CD8-positive, alpha-beta T cell (primary cell): ENCODE measurements at places on chromosomes 12 and 14.

- no peak for DNase-seq
Observed at GRCh38 chr14:100340423-100340813, 17.3 kb downstream of the SLC25A47 start.

- no peak for DNase-seq
Observed at GRCh38 chr12:117139025-117139717, 40.0 kb upstream of the TESC start.

GRCh38 chr12:51019927-51020326 lies 6.3 kb downstream of the SLC11A2 start:
- no peak for DNase-seq

DNA sequence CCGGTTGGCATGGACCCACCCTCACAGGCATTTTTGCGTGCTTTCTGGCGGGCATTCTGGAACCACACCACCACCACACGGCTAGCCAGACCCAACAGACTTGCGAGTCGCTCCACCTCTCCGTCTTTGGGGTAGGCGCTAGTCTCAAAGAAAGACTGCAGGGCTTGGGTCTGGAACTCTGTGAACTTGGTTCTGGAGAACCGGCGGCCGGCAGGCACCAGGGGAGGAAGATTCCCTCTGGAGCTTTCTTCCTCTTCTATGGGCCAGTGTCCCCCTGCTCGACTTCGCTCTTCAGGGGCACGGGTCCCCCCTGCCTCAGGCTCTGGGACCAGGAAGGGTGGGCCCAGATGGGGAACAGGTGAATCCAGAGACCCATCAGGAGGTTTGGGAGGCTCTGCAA lies 26.6 kb downstream of the ZFHX2 start:
- no peak for DNase-seq

GRCh38 chr12:26987634-26988424 lies 26.4 kb downstream of the TM7SF3 start:
- DNase-seq = no peak

DNA sequence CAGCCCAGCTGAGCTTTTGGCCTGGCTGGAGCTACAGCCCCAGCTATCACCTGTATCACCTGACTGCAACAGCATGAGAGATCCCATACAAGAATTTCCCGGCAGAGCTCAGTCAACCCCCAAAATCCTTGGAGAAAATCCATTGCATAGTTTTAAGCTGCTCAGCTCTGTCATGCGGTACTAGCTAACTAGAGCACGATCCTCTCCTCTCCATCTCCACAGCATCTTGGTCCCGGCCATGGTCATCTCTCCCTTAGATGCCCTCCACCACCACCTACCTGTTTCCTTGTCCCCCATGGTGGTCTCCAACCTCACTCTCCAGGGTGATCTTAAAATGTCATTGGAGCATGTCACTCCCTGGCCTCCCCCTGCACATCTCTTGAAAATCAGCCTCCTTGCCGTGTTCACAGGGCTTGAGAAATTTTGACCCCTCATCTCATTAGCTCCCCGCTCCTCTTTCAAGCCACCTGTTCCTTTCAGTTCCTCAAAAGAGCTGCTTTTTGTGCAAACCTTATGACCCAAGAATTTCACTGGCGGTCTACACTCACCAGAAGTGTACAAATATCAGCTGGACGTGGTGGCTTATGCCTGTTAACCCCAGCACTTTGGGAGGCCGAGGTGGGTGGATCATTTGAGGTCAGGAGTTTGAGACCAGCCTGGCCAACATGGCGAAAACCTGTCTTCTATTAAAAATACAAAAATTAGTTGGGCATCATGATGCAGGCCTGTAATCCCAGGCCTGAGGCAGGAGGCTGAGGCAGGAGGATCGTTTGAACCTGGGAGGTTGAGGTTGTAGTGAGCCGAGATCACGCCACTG lies 8.1 kb upstream of the CLMN start:
- DNase-seq = no peak

- DNase-seq = no peak
Observed at GRCh38 chr14:89201645-89202044, 215.4 kb downstream of the FOXN3 start.

DNA sequence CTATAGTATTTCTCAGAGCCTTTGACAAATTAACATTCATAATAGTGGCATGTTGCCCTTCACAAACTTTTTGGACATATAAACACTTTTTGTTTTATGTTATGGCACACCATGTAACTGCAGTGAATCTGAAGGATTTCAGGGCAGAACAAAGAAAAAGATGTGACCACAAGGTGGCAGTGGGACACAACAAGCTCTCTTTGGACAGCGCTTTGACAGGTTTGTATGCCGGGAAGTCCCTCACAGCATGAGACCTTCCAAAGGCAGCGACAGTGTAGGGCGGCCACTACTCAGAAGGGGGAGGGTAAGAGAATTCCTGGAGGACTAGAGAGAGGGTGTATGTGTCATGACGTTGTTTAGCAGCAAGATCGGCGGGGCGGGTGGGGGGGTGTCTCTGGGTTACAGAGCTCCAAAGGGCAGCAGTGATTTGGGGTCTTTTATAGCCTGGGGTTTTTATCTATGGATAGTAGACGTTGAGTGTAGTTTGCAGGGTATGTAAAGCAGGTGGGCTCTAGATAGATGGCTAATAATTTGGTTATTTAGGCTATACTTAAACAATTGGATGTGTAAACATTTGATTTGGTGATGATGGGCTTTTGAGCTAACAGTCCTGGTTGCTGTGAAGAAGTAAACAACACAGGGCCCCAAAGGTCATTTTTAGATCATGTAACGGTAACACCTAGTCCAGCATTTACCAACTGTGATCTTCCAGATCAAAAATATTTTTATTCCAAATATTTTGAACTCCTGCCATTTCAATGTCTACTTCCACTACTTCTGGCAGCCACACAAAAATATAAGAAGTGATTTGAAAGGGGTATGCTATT lies 22.9 kb downstream of the ETFBKMT start:
- peak; percentile 55 for DNase-seq

GRCh38 chr14:104140463-104141331 lies 2.3 kb downstream of the KIF26A start:
- no peak for DNase-seq

DNA sequence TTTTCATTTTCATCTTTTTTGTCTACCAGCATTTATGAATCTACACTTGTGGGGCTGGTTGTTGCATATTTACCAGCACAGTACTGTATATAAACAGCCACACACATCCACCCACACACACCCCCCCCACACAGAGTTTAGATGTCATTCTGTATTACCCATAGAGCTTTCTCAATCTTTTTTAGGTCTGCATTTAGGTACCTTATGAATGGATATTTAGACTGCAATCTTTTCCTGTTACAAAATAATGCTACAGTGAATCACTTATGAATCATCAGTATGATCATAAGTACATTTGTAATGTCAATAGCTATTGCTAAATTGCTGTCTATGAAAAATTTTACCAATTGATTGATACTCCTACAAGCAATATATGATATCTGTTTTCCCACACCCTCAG lies 67.3 kb upstream of the STK38L start:
- no peak for DNase-seq

DNA sequence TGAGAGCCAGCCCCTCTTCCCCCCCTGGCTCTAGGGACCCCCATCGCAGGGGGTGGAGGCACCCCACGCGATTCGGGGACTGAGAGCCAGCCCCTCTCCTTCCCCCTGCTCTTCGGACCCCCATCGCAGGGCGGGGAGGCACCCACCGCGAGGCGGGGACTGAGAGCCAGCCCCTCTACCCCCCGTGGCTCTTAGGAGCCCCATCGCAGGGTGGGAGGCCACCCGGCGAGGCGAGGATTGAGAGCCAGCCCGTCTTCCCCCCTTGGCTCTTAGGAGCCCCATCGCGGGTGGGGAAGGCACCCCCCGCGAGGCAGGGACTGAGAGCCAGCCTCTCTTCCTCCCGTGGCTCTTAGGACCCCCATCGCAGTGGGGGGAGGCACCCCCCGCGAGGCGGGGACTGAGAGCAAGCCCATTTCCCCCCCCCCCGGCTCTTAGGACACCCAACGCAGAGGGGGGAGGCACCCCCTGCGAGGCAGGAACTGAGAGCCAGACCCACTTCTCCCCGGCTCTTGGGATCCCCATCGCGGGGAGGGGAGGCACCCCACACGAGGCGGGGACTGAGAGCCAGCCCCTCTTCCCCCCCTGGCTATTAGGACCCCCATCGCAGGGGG lies 45.6 kb downstream of the DDX11 start:
- no peak for DNase-seq

DNA sequence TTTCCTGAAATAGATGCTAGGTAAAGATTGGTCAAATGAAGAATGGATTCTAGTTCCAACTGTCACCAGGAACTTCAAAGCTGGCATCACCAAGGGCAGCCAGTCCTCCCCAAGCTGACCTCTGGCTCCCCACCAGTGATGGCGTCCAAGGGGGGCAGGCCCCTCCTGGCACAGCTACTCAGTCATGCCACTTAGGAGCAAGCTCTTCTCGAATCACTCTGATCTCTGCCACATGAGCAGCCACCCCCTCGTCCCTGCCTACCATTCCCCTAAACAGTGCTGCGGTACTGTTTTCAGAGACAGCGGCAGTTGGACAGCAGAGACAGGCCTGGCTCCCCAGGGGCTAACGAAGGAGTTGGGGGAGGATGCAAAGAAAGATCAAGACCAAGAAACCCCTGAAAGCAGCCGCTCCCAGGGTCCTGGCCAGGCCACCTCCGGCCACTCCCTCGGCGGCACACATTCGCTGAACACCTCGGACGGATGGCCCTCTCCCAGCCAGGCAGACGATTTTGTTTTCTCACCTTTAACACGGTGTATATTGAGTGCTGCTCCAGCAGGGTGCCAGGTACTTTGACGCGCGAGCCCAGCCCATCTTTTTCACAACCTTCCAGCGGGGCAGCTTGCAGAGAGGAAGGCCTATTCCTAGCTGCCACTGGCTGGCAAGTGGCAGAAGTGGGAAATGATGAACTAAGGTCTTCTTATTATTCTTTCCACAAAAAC lies 47.4 kb downstream of the ARL6IP4 start:
- DNase-seq = no peak

DNA sequence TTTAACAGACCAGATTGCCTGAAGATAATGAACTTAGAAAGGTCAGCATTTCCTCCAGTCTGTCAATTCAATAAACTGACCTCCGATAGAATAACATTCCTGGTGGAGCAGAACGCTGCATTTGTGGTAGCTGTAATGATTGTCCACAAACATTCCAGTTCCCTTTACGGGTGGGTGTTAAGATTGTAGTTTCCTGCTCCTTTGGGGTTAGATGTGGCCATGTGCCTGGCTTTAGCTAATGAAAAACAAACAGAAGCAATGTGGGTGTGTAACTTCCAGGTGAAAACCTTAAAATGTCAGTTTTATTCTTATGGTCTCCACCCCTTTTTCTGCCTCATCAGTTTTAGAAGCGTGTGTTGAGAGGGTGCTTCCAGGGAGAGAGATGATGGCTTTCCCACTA lies 217.3 kb upstream of the CRY1 start:
- DNase-seq = no peak

DNA sequence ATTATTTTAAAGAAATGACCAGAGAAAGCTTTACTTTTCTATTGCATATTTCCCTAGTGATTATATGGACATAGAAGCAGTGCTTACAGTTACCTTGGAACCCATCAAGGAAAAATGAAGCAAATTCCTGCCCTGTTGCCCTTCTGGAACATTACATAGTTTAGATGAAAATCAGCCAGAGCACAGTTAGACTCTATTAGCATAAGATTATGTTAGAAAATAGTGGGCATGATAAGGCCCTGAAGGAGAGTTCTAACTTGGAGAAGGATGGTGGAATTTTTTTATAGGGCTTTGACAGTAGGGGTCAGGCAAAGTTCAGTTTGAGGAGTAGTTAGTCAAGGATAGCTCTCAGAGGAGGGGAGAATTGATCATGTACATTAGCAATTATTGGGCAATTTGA lies 74.3 kb downstream of the FUT8 start:
- no peak for DNase-seq

GRCh38 chr12:112965643-112966042 lies 12.7 kb upstream of the OAS2 start:
- DNase-seq = no peak

DNA sequence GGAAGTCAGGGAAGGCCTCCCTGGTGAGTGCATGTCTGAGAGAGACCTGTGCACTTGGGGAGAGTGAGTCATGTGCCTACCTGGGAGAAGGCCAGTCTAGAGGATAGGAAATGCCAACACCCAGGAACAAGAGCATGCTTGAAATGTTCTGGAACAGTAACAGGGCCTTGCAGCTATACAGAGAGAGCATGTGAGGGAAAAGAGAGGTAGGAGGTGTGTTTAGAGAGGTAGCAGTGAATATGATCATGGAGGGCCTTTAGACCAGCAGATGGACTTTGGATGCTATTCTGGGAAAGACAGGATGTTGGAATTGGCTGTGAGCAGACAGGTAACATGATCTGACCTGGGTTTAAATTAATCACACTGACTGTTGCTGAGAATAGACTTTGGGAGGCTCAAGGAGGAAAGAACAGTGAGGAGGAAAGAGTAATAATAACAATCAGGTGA lies 1143.6 kb downstream of the FLRT2 start:
- no peak for DNase-seq

- no peak for DNase-seq
Observed at GRCh38 chr14:75967866-75968265, 13.9 kb downstream of the TGFB3 start.

GRCh38 chr12:116465856-116466255 lies 93.3 kb upstream of the MAP1LC3B2 start:
- DNase-seq = no peak
